Hindlimb muscle (tissue), 1 donor: ENCODE measurements at places on chromosomes 4 and X.
A peak's percentile ranks its signal among the peaks of the same experiment; 100 is the strongest.

DNA sequence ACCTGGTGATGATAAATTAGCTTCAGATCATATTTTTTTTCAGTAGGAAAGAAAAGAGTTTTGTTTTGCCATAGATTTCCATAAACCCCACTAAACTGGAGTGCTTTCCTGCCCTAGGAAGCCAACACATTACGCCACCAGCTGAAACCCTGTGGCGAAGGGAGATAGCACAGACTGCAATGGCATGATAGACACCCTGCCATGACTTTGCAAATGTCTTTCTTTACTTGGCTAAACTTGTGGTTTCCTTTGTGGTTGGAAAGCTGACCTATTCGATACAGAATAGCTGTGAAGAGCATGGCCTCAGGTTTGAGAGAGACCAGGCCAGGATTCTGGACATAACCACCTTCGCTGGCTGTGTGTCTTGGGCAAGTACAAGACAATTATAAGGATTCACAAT, 19.1 kb downstream of the MFAP3L start:
- DNase-seq: no peak

DNA sequence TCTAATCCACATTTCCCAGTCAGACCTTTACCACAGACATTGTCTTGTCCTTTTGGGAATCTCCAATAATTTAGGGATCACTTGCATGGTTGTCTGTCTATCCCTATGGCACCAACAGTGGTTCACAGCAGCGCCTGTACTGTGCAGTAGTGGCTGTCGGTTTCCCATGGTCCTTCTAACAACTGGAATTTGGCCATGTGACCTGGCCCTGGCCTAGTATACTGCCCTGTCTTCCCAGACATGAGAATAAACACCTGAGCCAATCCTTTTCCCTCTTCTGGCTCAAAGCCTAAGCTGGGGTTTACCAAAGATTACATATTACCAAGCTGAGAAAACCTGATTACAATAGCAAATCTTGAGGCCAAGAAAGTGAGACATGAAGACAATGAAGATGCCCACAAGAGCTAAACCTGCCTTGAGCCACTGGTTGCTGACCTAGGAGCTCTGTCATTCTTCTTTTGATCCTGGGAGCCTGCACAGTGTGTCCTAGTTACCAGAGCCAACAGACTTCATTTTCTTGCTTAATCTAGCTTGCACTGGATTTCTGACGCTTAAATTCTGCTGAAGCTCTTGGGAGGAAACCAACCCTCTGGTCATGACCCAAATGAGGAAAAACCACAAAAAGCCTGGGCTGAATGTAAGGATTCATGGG, 92.1 kb downstream of the SCD5 start:
- no peak for DNase-seq

DNA sequence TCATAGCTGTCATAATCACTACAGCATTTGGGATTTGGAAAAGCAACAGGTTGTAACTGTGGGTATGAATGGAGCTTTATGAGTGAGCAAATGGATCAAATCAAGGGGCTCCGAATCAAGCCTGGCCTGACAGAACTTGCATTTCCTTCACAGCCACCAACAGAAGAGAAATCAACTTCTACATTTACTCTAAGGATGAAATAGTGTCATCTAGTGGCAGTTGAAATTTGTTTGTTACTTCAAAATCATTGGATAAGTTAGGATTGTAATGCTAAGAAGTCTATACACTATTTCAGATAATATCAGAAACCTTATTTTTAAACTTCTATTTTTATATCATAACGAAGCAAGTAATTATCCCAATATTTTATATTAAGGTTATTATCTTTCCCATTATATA, 10.7 kb upstream of the WDR17 start:
- no peak for DNase-seq

- no peak for DNase-seq
Observed at GRCh38 chr4:8236106-8236919, 33.2 kb upstream of the HTRA3 start.

GRCh38 chrX:136694431-136695087, 46.6 kb downstream of the CD40LG start:
- peak; percentile 40 for DNase-seq

GRCh38 chr4:136371231-136371630, 1161.1 kb downstream of the PCDH18 start:
- no peak for DNase-seq

- no peak for DNase-seq
Observed at GRCh38 chr4:105924341-105924740, 29.1 kb downstream of the NPNT start.

GRCh38 chrX:53305996-53306937, 24.9 kb upstream of the IQSEC2 start:
- DNase-seq: no peak

- no peak for DNase-seq
Observed at GRCh38 chrX:153319295-153320046, 2.1 kb downstream of the PNMA6F start.

- DNase-seq: no peak
Observed at GRCh38 chr4:147312376-147313046, 168.4 kb upstream of the EDNRA start.

DNA sequence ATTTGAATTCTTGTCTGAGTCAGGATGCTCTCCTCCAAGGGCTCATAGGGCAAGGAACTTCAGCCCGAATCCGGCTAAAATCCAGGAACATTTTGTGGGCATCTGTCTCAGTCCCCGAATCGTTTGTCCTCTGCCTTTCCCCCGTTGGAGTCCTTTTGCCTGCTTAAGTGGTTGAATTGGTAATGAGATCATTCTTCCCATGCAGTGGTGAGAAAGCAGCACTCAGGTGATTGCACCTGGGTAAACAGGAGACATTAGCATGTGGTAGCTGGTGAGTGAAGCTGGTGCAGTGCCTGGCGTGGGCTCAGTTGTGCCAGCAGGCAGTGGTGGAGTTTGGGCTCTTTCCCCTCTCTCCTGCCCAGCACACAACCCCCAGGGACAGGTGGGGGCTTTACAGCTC, 61.9 kb upstream of the MTM1 start:
- DNase-seq: no peak

DNA sequence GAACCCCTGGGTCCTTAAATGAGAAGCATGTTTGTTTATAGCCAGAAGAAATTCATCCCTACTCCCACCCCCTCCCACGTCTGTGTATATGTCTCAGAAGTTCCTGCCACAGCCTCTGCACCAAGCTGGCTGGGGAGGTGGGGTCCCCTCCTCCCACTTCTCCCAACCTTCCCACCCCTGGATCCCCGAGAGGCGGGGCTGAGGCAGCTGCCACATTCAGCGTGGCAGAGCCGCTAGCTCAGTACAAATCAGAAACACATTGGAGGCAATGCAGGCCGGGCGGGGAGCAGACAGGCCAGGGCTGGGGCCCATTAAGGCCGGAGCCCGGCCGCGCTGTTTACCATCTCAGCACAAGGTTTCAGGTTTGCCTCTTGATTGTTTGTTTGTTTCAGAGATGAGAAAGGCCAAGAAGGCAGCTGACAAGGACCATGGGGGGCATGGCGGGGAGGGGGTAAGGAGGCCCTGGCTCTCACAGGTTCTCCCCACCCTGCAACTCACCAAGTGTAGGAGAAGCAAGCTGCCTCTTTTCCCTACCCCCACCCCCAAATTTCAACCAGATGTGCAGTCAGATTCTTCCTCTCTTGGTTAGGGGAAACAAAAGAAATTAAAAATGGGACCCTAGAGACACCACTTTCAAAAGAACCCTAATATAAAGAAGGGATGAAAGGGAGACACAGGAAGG, 22.3 kb downstream of the PJA1 start:
- DNase-seq: no peak

GRCh38 chrX:46812445-46812844, 24.4 kb upstream of the RP2 start:
- DNase-seq: no peak

- peak; percentile 82 for DNase-seq
Observed at GRCh38 chr4:73257234-73257633, 1.4 kb downstream of the ANKRD17 start.

DNA sequence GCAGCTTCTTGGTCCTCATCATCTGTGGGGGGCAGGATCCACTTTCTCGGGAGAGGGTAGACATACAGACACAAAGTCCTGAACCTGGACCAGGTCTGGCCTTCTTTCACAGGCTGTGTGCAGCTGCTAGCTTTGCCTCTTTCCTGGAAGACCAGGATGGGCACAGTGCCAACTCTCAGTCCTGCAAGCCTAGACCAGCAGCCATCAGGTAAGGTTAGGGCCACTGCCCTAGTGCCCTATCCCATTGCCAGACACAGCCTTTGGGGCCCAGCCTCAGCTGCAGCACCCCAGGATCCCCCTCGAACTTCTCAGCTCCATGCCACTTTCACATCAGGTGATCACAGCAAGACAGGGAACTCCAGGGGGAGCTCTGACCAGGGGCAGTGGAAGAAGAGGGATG, 38.4 kb downstream of the ZNF185 start:
- DNase-seq: no peak

DNA sequence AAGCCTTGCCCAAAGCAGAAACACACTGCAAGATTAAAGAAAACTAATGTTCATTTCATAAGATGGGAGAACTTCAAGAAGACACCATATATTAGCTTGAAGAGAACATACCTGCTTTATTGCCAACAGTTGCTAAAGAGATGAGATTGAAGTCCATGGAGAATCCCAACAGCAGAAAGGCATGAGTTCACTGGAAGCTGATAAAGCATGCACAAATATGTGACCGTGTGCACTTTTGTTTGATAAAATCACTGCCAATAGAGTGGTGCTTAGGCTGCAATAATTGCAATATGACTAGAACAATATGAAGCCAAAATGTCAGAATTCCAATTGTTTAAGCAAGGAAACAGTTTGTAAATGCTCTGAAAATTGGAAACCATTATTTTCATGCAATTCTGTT, 125.9 kb upstream of the PPARGC1A start:
- DNase-seq: no peak

DNA sequence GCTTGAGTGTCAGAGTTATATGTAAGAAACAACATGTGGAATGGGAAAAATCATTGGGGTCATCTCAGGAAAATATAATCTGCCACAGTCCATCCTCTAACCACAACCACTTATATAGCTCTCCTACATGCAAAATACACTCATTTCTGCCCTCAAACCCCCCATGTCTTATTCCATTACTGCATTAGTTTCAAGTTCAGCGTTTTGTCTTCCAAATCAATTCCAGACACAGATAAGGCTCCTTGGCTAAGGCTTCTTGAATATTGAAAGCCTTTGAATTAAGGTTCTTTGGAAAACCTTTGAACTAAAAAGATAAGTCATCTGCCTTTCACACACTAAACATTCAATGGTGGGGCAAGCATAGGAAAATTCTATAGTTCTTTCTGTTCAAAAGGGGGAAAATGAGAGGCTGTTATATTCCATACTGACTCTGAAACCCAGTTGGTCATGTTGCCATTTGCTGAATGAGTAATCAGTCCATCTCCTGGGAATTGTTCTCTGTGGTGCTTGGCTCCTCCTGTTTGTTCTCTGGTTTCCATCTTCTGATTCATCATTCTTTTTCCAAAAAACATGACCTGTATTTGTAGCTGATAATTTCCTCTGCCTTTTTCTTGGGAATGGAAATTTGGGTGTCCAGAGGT, 218.7 kb downstream of the BMPR1B start:
- DNase-seq: no peak

DNA sequence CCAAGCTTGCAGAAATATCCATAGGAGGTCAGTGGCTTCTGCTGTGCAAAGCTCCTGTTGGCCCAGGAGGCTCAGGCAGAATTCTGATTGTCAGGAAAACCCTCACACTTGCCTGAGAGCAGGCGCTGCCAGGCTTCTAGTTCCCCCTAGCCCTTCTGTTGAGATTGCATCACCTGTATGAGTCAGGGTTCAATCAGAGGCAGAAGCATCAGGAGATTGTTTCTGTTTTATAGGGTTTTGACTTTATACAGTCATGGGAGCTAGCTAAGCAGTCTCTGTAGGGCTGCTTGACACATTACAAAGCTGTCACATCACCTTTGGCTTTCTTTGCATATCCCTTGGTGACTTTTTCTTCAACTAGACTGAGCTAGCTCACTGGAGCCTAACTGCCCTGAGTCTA, 27.8 kb downstream of the DIPK2B start:
- no peak for DNase-seq

DNA sequence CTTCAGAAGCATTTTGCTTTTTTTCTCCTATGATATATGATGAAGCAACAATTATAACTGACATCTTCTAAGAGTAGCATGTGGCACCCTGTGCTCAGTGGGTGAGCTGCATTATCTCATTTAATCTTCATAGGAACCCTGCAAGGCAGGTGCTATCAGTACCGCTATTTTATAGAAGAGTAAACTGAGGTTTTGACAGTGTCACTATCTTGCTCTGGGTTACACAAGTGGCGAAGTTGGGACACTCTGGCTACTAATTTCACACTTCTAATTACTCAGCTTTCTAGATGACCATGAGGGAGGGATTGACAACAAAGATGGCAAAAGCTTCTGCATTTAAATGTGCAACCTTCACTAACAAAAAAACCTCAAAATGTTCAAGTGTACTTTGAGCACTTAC, 76.9 kb upstream of the CAMK2D start:
- DNase-seq: no peak

GRCh38 chr4:38805530-38806145, 1.0 kb upstream of the TLR1 start:
- no peak for DNase-seq

- DNase-seq: no peak
Observed at GRCh38 chr4:42656679-42656943, 294 bp downstream of the ATP8A1 start.

- no peak for DNase-seq
Observed at GRCh38 chr4:177450426-177451107, 8.3 kb upstream of the AGA start.

- DNase-seq: peak; percentile 12
Observed at GRCh38 chr4:187302457-187303150, 578.9 kb upstream of the FAT1 start.

DNA sequence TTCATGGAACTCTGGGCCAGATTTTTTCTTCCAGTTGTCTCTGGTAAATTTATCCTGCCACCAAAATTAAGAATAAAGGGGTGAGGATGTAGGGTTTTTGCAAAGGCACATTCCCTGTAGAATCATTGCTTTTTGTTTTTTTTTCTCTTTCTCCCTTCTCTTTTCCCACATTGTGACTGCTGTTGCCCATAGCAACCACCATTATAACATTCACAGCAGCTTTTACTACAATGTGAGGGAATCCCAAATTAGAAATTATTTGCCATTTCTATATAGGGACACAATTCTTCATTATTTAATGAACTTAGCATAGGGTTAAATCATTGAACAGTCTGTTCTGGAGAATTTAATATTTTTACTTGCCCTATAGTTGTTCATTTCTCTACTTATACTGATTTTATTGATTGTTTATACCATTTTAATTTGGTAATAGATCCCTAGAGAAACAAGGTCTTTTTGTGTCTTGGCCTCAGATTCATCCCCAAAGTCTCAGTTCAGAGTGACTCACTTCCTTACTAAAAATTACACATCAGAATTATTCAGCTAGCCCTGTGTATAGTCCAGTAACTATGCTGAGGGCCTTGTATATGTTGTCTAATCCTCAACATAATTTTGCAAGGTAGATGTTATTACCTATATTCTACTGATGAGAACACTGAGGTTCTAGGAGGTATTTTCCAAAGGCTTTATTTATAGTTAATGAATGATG, 80.8 kb upstream of the ANK2 start:
- no peak for DNase-seq

GRCh38 chr4:126583509-126583908, 1049.2 kb upstream of the INTU start:
- no peak for DNase-seq
